ENCODE measurements at places on chromosomes 3 and 15.

DNA sequence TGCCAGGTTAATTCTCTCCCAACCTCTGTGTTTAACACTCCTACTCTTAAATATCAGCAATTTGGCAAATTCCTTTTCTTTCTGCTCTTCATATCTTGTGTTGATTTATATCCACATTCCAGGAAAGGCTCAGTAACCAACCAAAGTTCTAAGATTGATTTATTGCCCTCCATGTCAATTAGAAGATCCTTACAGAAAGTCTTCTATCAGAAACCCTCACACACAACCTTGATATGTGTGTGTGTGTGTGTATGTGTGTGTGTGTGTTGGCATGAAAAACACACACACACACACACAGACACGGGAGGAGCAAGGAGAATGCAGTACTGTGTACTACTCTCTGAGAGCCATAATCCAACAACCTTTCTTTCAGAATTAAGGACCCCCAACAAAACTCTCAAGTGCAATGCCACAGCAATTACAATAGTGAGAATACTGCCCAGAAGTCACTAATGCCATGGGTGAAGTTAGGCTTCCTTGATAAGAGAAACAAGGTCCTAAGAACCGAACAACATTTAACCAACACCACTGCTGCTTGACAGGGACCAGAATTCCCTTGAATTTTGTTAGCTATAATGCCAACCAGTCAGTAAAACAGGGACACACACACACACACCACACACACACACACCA is 1.1 kb downstream of the LSAMP start:
- DNase-seq: no peak

DNA sequence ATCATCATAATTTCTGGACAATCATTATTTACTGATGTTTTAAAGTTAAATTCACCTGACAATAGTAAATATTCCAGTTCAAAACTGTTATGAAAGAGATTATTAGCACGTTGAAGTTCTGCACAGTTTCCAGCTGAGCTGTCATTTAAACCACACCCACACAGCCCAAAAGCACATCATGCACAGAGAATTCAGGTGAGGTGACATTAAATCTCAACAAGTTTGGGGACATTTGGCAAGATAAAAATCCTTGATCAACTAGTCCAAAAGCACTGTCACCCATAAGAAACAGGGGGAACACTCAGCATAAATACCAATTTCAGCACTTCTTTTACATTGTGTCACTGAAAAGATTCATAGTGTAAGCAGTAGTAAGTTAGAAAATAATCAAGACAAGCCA is 6.9 kb downstream of the NCEH1 start:
- no peak for DNase-seq

DNA sequence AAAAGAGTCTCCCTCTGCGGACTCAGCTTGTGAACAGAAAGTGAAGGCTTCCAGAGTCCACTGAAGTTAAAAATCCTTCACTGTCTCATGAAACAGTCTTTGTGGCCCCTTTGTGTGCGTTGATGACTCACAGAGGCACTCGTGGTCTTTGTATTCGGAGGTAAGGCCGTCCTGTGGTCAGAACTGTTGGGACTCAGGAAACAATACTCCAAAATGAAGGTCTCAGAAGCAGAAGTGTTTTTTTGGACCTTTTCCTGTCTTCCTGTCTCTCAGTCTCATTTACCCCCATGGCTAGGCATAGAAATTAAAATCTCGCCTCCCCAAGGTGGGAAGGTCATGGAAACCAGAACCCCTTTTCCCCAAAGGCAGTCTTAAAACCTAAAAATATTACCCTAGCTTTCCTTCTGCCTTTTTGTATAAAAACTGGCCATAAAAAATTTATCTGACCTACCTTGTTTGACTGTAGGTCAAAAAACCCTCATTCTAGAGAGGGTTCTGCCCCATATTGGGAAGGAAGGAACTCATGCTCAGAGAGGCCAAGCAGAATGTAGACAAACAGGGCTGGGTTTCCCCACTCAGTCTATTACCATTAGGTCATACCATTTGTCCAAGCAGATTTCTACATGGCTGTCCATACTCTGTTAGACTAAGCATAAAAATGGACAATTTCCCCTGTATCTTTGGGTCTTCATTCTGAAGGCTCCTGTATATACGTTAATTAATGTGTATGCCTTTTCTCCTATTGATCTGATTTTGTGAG is 19.1 kb upstream of the EPB42 start:
- no peak for DNase-seq

GRCh38 chr3:2568929-2569328 is 470.3 kb downstream of the CNTN4 start:
- no peak for DNase-seq

DNA sequence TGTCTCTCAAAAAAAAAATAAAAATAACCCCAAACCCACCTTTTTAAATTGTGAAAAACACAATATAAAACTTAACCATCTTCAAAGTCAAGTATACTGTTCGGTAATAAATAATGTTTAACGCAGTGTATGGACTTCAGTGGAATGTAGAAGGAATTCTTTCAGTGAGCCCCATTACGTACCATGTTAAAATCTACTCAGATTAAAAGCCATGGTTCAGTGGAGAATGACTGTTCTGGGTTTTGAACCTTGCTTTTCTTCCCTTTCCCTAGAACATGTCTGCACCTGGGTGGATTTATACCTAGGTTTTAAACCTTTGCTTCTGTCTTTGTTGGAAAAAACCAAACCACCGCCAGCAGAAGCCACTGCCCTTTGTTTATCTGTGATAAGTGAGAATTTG is 27.5 kb downstream of the DAG1 start:
- DNase-seq: no peak

- no peak for DNase-seq
Measured at GRCh38 chr3:108312656-108313055, 16.3 kb downstream of the HHLA2 start.

DNA sequence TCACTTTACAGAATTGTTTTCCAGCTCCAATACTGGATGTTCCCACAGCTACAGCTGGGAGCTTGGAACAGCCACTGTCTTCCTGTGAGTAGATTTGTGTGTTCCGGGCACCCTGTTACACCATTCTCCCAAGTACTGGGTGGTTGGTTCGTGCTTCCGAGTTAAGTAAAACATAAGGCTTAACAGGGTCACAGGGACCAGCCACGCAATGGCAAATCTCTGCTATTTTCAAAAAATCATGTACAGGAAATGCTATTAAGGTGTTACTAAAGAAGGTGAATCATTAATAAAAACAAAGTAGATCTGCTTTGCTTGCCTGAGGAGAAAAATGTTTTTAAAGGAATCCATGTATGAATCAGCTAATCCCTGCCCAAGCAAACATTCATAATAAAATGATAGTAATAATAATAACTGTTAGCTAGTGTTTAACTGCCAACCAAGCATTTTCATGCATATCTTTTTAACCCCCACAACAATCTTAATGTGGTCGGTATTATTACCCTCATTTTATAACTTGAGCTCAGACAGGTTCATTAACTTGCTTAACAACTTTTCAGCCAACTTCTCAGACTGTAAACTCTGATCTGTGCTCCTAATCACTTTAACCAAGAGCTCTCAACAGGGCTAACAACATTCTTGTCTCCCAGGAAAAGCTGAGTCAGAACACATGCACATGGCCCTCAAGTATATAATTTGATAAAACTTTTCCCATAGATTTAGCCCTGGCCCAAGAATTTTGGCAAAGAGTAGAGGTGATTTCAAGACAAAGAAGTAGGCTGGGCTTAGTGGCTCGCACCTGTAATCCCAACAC is 2.7 kb upstream of the C2CD4A start:
- DNase-seq: no peak

- no peak for DNase-seq
Measured at GRCh38 chr3:83096-83495, 113.5 kb upstream of the CHL1 start.

GRCh38 chr15:78638658-78639314 is 2.2 kb downstream of the CHRNB4 start:
- DNase-seq: peak; percentile 34

GRCh38 chr3:19074257-19074900 is 73.9 kb upstream of the KCNH8 start:
- DNase-seq: no peak

- DNase-seq: peak; percentile 47
Measured at GRCh38 chr3:44323341-44323955, 15.1 kb upstream of the TCAIM start.

GRCh38 chr3:197426121-197426566 is 127.7 kb upstream of the DLG1 start:
- DNase-seq: no peak

- no peak for DNase-seq
Measured at GRCh38 chr3:171295484-171296373, 164.5 kb downstream of the TNIK start.
